ENCODE measurements at places on chromosomes 13 and 19.

- DNase-seq = no peak
Measured at GRCh38 chr19:55390461-55390880, 4.7 kb downstream of the RPL28 start.

DNA sequence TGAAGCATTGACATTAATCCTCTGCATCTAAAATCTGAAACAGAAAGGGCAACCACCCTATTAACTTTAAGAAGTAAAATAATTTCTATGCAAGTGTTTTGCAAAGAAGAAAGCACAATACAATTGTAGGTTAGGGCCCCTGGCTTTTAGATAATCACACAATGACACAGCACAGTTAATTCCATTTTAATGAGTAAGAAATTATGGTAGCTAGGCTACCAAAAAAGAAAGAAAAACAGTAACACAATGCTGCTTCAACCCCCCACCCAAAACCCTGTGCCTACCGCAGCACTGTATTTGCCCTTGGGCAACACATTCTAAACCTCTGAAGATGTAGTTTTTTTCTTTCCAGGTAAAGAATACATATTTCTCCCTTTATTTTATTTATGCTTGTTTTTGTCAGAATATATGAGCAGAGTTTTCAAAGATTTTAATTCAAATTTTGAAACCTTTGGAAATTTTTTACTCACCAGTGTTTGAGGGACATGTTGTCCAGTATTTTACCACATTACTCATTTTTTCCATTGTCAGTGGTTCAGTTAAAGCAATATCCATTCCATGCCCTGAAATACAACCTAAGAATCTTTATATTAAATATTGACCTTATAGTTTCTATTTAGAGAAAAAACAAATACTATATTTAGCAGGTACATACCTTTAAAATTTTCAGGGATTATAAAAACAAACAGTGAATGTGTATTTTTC, 21.1 kb downstream of the SOHLH2 start:
- no peak for DNase-seq

DNA sequence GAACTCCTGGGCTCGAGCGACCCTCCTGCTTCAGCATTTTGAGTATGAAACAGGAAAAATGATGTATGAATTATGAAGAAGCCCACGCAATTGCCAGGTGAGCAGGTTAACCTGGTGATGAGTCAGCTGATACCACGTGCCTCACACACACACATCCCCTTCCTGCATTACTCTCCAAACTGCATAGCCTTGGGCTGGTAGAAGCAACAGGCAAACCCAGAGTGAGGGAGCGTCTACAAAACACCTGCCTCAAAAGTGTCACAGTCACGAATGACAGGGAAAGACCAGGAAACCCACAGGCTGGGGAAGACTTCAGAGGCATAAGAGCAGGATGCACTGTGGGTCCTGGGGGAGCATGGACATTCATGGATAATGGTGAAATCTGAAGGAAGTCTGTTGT, 192.8 kb upstream of the IRS2 start:
- no peak for DNase-seq

- no peak for DNase-seq
Measured at GRCh38 chr13:51823863-51824262, 19.9 kb upstream of the DHRS12 start.

- no peak for DNase-seq
Measured at GRCh38 chr13:33490461-33491327, 205.1 kb upstream of the STARD13 start.

- DNase-seq = no peak
Measured at GRCh38 chr13:70729369-70729768, 621.1 kb upstream of the KLHL1 start.

- no peak for DNase-seq
Measured at GRCh38 chr13:50075619-50076097, 60.4 kb downstream of the KCNRG start.

DNA sequence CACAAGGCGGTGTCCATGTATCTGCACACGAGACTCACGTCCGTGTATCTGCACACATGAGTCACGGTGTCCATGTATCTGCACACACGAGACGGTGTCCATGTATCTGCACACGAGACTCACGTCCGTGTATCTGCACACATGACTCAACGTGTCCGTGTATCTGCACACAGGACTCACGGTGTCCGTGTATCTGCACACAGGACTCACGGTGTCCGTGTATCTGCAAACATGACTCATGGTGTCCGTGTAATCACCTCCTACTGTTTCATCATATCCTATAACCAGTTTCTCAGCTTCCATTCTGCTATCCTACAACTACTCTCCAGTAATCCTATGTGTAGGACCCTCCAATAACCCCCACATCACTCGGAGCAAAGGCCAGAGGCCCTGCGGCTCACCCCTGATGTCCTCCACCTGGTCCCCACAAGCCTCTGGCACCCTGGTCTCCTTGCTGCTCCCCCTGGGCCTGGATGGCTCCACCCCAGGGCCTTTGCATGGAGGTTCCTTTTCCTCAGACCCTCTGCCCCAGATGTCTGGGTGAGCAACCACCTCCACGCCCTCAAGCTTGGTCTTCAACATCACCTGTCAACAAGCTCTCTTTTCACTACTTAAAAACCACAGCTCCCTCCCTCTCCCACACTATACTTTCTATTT, 2.5 kb upstream of the TMEM255B start:
- DNase-seq = no peak

- DNase-seq = no peak
Measured at GRCh38 chr19:7547159-7547558, 11.6 kb downstream of the PNPLA6 start.

GRCh38 chr13:112910016-112910415, 59.0 kb upstream of the MCF2L start:
- DNase-seq = no peak

DNA sequence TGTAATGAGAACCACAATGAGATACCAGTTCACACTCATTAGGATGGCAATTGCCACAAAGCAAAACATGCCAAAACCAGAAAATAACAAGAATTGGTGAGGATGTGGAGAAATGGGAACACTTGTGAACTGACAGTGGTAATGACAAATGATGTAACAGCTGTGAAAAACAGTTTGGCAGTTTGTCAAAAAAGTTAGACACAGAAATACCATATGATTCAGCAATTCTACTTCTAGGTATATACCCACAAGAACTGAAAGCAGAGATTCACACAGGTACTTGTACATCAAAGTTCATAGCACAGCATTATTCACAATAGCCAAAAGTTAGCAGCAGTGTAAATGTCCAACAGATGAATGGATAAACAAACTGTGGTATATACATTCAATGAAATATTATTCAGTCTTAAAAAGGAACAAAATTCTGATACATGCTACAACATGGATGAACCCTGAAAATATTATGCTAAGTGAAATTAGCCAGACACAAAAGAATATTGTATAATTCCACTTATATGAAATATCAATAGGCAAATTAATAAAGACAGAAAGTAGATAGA, 96.5 kb downstream of the UGGT2 start:
- no peak for DNase-seq

GRCh38 chr19:4557971-4558941, 1.2 kb downstream of the SEMA6B start:
- DNase-seq = no peak

DNA sequence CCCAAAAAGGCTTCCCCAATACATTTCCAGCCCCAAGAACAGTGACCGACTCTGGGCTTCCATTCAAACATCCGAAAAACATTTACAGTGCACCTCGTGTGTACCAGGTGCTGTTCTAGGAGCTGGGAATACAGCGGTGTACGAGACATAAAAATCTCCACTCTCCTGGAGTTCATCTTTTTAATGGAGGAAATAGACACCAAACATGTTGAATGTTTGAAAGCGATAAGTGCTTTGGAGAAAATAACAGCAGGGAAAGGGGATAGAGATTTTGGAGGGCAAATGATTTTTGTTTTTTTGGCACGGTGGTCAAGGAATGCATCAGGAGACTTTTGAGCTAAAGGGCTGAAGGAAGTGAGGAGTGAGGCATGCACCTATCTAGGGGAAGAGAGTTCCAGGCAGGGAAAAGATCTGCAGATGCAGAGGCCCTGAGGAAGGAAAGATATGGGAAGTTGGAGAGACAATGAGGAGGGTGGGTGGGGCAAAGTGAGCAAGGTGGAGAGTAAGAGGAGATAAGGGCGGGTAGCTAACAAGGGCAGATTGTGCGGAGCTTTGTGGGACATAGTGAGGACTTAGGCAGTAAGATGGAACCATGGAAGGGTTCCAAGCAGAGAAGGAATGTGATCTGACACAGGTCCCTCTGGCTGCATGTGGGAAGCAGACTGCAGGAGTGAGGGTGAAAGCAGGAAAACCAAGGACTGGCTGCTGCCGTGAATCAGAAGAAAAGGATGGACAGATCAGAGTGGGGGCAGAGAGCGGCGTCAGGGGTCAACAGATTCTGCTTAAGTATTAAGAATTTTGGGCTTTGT, 703 bp upstream of the FBL start:
- no peak for DNase-seq

GRCh38 chr13:102141625-102142472, 260.0 kb downstream of the FGF14 start:
- no peak for DNase-seq

DNA sequence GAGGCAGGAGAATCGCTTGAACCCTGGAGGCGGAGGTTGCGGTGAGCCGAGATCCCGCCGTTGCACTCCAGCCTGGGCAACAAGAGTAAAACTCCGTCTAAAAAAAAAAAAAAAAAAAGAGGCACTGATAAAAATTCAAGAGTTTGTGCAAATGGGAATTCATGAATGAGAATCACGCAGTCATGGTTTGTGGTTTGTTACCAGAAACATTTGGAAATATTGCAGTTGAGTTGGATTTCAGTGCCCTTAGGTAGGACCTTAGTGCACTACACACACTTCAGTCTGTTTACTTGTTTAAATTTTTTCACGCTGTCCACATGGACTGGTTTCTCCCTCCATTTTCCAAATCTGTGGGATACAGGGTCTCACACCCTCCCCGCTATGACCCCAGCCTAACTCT, 28.4 kb downstream of the ZNF844 start:
- no peak for DNase-seq

- DNase-seq = no peak
Measured at GRCh38 chr13:49098771-49099512, 121.2 kb upstream of the MLNR start.

GRCh38 chr19:38318660-38319059, 985 bp upstream of the KCNK6 start:
- no peak for DNase-seq

GRCh38 chr19:39740395-39740794, 2.6 kb upstream of the CLC start:
- no peak for DNase-seq

GRCh38 chr13:26954976-26955375, 194.4 kb upstream of the GPR12 start:
- DNase-seq = no peak

DNA sequence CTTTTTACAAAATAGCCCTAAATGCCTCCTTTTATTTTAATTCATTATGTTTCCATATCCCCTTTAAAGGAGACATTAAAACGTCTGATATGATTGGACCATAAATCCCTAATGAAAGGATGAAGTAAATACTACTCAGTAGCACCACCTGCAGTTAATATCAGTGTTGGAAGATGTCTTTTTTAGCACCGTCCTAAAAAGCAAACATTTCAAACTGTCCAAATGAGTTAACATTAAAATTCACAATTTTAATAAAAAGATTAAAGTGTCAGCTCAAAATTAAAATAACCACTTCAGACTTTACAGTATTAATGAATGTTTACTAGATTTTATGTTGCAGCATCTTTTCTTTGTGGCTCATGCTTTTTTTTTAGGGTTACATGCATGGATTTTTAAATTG, 12.3 kb downstream of the ZNF507 start:
- no peak for DNase-seq

- no peak for DNase-seq
Measured at GRCh38 chr19:42658076-42658475, 63.4 kb upstream of the CEACAM8 start.

DNA sequence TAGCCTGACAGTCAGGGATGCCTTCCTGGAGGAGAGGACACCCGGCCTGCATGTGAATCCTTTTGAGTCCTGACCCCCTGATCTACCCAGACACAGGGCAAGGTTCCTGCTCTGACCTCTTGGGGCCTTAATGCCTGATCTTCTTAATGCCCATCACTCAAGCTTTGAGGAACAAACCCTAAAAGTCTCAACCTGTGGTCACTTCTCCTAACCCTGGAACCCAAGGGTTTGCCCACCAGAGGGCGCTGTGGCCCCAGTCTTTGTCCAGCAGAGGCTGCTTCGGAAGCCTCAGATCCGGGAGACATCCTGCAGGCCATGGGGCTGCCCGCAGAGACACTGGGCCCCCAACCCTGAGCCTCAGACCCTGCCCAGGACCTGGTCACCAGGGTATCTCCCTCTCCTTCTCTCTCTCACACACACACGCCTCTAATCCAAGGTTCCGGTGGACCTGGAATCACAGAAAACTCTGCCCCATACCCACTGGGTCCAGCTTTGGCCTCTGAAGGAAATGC, 9.8 kb upstream of the DPF1 start:
- peak; percentile 64 for DNase-seq

DNA sequence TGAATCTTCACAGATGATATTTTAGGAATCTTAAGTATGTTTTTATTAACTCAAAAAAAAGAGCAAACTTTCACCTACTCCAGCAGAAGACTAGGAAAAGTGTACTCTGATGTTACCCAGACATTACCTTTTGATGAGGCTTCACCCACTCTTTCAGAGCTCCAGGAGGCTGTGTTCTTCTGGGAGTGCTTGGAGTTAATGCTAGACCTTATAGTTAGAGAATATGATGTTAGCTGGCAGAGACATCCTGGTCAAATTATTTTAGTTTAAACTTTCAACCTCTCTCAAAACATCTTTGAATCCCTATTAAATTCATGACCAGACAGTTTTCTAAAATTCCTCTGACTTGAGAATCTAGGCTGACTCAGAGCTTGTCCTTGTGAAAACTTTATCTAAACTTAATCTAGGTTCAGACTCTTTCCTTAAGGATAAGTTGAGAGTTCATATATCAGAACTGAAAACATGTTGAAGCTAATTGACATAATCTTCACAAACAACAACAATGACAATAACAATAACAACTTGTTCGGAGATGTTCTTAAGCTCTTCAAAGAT, 82.8 kb downstream of the ITGBL1 start:
- no peak for DNase-seq

DNA sequence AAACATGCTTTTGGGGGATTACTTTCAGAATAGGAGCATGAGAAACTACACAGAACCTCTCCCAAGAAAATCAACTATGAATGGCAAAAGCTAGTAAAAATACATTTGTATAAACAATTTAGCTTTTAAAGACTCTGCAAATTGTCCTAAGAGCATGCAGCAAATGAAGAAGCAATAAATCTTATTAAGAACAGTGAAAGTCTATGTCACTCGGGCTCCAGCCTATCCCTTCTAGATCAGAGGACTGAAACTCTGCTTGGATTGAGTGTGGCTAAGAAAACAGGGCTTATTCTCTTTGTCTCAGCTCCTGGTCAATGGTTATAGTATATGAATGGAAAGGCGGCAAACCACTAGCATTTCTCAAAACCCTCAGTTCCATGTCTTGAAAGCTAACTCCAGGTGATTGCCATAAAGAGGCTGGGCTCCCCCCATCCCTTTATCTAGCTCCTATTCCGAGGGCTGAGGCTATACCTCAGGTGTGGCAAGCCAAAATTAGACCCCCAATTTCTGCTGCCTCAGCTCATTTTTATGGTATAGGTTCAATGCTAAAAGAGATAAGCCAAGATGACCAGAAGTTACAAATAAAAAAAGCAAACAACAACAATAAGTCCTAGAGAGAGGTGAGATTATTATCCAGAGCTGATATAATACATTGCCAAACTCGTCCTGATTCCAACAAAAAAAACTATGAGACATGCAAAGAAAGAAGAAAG, 953.2 kb downstream of the SLITRK6 start:
- DNase-seq = no peak

GRCh38 chr13:98189841-98190505, 12.9 kb upstream of the RNF113B start:
- DNase-seq = no peak
